Activated gamma-delta T cell treated with anti-CD3 and anti-CD28 coated beads, Interleukin-2, amount 50 U/mL, for 16 hours (primary cell): ENCODE measurements at places on chromosomes 4 and X.

DNA sequence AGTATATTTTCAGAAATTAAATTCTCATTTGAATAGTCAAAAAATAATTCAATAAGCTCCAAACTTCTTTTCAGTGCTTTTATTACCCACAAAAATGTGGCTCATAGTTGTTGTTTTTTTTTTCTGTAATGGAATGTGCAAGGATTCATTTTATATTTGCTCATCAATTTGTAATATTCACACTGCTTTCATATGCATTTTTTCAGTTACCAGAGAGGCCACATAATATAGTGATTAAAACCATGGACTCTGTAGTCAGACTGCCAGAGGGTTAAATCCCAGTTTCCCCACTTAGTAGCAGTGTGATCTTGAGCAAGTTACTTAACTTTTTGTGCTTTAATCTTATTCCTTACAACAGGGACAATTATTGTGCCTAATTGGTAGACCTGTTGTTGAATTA lies 64.5 kb downstream of the FAM9B start:
- no peak for DNase-seq

- no peak for DNase-seq
Measured at GRCh38 chr4:2684486-2684885, 71.7 kb downstream of the TNIP2 start.

GRCh38 chr4:71406459-71406963 lies 67.7 kb downstream of the SLC4A4 start:
- no peak for DNase-seq

GRCh38 chr4:4853371-4853823 lies 6.1 kb upstream of the MSX1 start:
- no peak for DNase-seq

DNA sequence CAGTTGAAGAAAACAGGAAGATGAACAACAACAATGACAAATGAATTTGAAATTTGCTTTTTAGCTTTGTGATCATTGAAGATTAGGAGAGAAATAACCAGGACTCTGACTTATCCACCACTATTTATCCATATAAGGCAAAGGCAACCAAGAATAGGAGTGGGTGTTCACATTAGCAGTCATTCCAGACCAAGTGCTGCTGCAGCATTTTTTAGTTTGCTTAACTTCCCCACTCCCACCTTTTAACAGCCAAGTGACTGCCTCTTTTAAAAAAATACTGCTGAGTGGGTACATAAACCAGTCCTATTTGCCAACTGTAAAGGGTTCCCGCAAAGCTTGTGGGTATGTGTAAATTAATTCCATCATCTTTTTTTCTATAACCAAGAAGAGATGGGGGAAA lies 230.9 kb downstream of the IQCM start:
- no peak for DNase-seq

DNA sequence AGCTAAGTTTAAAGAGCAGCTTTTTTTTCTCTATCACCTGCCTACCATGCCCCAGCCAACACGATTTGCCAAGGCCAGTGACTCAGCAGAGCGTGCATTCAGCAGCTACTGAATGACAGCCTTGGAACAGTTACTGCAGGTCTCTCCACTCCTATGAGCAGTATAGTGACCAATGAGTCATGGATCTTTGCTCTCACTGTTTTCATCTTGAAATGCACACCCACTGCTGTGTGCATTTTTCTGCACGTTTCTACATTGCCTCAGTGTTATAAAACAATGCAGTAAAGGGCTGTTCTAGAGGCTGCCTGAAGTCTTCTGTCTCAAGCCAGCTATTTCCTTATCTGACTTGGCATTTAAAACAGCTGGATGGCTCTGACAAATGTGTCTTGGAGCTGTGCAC lies 66.0 kb upstream of the C4orf54 start:
- DNase-seq = no peak

- no peak for DNase-seq
Measured at GRCh38 chrX:47573341-47574075, 8.7 kb upstream of the TIMP1 start.

DNA sequence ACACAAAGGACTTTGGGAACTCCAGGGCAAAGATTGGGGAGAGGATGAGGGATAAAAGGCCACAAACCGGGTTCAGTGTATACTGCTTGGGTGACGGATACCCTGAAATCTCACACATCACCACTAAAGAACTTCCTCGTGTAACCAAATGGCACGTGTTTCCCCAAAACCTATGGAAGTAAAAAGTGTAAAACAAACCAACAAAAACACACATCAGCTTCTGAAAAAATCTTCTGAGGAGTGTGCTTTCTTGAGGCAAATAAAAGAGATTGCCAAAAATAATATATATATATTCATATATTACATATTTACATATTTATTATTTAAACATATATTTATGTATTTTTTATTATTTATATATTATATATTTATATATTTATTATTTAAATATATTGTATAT lies 3.9 kb downstream of the P2RY8 start:
- no peak for DNase-seq

DNA sequence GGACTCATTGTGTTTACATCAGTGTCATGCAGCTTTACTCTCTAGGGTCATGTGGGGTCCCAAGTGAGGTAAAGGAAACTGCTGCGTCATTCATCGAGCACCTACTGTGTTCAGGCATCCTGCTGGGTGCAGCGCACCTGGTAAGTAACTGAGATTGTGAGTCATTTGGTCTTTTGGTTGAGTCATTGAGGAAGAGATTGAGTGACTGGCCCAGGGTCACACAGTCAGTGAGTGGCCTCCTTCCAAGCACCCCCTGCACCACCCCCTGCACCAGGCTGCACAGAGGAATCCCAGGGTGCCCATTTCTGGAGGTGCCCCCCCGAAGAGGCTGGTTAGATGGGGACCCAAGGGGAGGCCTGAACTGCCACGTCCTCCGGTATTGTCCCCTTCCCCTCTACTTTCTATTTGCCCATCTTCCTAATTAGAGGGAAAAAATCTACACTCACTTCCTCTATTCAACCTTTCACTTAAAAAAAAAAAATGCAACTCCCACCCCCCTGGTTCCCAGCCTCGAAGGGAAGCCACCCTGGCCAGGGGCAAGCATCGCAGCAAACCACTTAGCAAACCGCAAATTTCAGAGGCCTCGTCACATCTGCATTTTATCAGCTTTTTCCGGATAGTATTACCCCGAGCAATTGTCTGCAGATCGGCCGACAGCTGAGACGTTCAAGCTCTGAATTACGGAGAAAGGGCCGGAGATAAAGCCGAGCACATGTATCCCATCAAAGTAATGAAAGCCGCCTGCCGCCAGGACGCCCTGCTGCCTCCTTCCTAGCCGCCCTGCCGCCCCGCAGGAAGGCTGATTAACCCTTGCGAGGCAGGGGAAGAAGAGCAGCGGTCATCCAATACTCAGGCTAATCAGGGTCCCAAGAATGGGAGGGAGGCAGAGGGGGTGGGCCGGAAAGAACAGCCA lies 96.3 kb upstream of the MSX1 start:
- DNase-seq = no peak

- no peak for DNase-seq
Measured at GRCh38 chrX:111831343-111831742, 44.6 kb upstream of the TRPC5OS start.

DNA sequence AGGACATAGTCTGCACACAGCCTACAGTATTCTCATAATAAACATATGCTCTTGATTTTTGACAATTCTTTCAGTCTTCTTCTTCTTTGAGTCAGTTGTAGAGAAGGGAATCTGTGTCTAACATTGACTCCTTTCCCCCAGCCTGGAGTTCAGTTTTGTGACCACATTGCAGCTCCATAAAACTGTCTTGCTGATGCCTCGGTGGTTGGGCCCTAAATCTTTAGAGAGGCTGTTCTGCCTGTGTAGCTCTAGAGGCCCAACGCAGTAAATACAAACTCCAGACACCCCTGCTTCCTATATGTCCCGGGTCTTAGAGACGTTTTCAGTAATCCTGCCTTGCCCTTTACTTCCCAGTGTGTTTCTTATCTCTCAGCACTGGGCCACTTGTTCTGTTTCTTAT lies 639.5 kb upstream of the AADAT start:
- DNase-seq = no peak

GRCh38 chr4:40395908-40396793 lies 61.0 kb downstream of the CHRNA9 start:
- no peak for DNase-seq

DNA sequence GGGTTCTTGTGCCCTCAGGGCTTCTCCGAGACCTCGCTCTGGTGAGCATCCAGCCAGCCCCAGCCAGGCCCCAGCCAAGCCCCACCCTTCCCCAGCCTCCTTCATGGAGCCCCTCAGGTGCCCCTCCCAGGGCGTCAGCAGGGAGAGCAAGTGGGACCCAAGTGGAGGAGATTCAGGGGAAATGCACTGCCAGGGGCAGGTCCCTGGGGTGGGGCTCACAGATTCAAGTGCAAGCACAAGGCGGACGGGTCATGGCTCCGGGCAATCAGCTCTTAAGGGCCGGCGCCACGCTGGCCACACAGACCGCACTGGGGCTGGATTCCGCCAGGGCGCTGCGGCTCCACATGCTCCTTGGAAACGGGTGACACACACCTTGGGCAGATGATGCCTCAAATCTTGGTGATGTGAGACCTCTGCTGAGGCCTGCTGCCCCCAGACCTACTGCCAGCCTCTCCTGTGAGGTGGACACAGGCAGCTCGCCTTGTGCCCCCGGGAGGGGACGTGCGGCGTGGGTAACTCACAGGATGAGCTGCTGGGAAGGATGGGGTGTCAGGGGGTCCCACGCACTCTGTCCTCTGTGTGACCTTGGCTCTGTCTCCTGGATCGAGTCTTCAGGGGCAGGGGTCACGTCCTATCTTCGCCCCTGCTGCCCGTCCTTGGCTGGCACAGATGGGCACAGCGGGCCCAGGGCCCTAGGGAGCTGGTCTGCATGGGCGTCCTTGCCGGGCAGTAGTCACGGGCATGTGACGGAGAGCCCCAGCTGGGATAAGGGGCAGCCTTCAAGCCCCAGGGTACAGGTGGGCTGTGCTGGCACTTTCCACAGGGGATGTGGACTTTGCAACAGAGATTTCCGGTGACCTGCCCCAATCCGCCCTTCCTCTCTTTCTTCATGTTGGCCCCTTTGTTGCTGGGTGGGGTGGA lies 17.1 kb downstream of the NAT8L start:
- DNase-seq = no peak

- no peak for DNase-seq
Measured at GRCh38 chr4:6887591-6888371, 21.8 kb upstream of the TBC1D14 start.

- no peak for DNase-seq
Measured at GRCh38 chrX:139581068-139581467, 50.5 kb downstream of the F9 start.

GRCh38 chr4:33924811-33925210 lies 2319.5 kb downstream of the ARAP2 start:
- DNase-seq = no peak

GRCh38 chr4:35982318-35982717 lies 262.0 kb downstream of the ARAP2 start:
- no peak for DNase-seq
